NCI-H1417 (cell line): ENCODE measurements at places on chromosomes 12 and 14.

DNA sequence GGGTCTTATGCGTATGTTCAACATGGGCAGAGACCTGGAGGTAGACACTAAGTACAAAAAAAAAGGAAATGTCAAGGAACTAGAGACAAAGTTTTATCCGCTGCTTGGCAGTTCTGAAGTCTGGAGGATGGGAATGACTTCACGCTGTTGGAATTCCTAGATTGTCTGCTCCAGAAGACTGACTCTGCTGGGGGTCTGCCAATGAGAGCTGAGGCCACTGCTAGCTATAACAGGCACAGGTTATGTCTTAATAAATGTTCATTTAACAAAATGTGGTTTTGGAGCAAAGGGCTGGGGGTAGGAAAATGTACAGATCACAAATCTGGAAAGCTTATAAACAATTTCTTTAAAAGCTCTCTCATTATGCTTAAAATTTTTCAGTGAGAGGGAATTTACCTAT, 5.9 kb downstream of the RNASE8 start:
- no peak for DNase-seq

- DNase-seq: no peak
Measured at GRCh38 chr12:68324531-68324930, 7.6 kb downstream of the MDM1 start.

- DNase-seq: no peak
Measured at GRCh38 chr14:90520326-90520725, 123.5 kb downstream of the CALM1 start.

GRCh38 chr12:1939801-1940607, 21.6 kb upstream of the CACNA2D4 start:
- DNase-seq: peak; percentile 80

DNA sequence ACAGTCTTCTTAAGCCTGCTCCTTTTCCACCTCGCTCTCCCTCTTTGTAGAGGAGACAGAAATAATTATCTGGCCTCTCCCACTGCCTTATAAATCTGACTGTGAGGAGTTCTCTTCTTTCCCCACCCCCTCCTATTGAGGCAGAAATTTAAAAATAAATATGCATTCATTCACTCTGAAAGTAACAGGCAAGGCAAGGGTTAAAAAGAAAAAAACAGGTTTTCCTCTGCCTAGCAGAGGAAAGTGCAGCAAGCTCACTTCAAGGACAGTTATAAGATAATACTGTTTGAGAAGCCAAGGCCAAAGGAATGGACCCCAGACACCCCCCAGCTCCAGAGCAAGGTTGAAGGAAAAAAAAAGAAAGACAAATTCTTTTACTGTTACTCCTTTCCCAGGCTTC, 56.3 kb downstream of the DHRS2 start:
- DNase-seq: no peak

DNA sequence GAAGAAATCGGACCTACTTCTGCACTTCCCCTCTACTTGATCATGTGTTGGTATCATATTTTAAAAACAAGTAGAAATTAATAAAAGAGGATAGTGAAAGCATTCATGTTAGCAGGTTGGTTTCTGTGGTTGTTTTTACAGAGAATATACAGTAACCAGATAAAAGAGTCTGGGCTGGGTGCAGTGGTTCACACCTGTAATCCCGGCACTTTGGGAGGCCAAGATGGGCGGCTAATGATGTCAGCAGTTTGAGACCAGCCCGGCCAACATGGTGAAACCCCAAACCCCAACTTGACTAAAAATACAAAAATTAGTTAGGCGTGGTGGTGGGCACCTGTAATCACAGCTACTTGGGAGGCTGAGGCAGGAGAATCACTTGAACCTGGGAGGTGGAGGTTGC, 55.9 kb downstream of the LRP6 start:
- DNase-seq: no peak

- DNase-seq: no peak
Measured at GRCh38 chr12:4153343-4153892, 120.1 kb upstream of the CCND2 start.

- DNase-seq: no peak
Measured at GRCh38 chr12:101931498-101932326, 54.3 kb downstream of the DRAM1 start.

DNA sequence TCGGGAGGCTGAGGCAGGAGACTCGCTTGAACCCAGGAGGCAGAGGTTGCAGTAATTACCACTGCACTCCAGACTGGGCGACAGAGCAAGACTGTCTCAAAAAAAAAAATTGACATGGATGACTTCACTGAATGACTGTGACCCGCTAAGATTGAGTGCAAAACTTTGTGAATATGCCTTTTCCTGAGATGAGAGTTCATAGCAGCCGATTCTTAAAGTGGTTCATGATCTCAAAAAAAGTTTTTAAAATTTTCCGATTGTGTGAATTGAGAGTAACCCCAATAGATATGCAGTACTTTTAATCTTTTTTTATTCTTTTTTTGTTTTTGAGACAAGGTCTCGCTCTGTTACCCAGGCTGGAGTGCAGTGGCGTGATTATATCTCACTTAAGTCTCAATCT, 1.2 kb downstream of the TCTN1 start:
- DNase-seq: no peak

- no peak for DNase-seq
Measured at GRCh38 chr12:120254809-120255208, 10.7 kb downstream of the PXN start.

DNA sequence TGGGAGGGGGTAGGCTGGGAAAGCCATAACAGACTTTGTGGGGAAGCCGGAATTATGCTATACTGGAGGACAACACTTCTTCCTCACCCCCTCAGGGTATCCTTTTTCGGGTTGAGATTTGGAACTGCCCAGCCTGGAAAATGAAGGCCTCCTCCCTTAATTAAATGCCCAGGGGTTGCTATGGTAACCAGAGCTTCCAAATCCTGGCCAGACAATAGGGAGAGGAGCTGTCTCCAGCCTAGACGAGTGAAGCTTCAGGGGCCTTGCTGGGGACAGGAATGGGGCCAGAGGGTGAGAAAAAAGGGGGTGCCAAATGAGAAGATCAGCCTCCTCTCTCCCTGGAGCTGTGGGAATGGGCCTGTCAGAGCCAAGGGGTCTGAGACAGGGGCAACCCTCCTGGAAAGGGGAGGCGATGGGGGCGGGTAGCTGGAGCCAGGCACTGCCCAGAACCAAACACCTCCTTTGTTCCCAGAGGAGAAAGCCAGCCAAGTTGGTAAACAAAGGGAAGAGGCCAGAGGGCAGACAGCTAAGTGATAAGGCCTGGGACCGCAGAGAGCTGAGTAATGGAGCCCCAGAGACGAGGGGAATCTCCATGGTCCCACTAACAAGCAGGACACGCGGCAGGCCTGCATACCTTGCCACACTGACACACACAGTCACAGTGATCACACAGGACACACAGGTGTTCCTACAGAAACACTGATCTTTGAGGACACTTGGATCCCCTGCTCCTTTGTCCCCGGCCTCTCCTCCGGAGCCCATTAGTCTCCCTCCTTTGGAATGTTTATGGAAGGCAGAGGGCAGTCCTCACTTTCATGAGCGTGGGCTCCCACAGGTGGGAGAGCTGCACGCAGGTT, 17.9 kb upstream of the RND1 start:
- DNase-seq: peak; percentile 74

DNA sequence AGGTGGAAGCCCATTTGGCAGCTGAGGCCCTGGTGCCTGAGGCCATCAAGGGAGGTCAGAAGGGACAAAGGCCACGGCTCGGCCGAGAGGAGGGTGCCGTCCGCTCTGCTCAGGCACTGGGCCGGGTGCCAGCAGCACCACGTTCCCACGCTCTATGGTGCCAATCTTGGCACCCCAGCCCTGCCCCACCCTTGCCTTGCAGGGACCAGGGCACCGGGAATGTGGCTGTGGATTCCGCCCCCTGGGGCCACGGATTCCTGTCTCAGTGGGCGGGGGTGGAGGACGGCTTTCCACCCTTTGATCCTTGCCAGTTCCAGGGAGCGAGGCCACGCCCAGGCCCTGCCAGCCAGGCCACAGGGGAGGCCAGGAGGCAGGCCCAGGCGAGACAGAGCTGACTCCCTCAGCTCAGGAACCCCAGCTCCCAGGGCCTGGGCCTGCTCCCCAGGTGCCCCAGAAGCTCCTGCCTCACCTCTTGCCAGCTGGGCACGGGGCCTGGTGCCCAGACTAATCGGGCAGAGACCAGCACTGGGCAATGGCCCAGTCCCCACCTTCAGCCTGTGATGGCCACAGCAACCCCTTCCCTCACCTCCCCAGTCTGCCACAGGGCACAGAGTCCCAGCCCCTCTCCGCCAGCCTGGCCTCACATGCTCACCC, 26.4 kb upstream of the GPR132 start:
- DNase-seq: peak; percentile 32

- no peak for DNase-seq
Measured at GRCh38 chr12:67980391-67980790, 8.9 kb upstream of the IFNG-AS1 start.
